Mesendoderm (in vitro differentiated cells): ENCODE measurements at places on chromosomes 3 and 15.
A peak's percentile ranks its signal among the peaks of the same experiment; 100 is the strongest.

DNA sequence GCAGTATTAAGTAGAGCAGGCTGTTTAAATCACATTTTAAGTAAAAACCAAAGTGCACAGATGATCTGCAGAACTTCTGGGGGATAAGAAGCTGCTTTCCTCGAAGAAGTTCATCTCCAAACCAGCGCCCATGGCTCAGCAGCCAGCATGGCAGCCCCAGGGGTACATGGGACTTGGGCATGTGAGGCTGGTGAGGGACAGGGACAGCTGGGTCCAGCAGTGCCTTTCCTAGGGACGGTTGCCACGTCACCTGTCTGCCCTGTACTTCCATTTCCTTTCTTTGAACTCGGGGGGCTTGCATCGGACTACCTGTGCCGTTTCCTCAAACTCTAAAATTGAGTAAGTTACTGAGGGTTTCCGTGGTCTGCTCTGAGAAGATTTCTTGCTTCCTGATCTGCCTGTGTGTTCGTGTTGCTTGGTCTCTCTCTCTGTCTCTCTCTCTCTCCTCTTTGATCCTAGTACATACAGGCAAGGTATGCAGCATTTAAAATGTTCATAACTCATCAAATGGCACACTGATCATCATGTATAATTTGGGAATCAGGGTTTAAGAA is 67.6 kb downstream of the IGF1R start:
- no peaks in the 10 kb centered on the region for H3K27me3 ChIP-seq
- no peaks in the 10 kb centered on the region for H3K36me3 ChIP-seq
- H3K4me1 ChIP-seq: peaks cover 16% of the 10 kb centered on the region

DNA sequence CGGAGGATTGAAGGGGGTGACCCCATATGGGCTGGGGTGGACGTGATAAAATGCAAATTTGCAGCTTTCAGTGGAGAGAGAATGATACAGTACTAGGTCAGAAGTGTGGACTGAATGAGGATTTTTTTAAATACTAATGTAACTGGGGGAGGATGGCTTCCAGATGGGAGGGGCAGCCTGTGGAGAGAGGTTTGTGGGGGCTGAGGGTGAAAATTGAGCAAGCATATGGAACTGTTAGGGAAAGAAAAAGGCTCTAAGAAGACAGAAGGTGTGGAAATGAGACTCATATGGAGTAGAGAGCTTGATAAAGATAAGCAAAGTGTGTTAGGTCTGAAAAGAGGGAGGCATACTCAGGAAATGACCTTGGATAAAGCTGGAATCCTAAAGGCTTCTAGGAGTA is 926.4 kb downstream of the IGSF11 start:
- no peak overlapping the region for H3K27ac ChIP-seq
- no peak for DNase-seq
- no peaks in the 10 kb centered on the region for H3K4me1 ChIP-seq
- no peak overlapping the region for H3K4me3 ChIP-seq
- H3K27me3 ChIP-seq: no peaks in the 10 kb centered on the region

DNA sequence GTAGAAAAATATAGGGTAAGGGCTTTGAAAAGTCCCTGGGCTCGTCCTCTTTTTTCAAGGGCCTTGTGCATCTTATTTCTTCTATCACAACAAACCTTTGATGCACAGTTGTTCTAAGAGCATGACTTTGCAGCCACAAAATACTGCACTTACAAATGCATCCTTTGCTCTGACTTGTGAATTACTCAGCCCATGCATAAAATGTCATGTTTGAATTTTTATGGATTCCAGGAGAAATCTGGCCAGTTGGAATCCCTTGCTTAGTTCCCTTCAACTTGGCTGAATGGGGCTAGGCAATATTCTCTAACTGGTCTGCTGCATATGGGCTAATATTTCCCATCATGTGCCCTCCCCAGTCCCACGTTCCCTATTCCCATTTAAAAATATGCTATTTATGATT is 523.9 kb upstream of the RGMA start:
- H3K4me1 ChIP-seq: no peaks in the 10 kb centered on the region
- no peak for DNase-seq
- H3K36me3 ChIP-seq: no peaks in the 10 kb centered on the region
- H3K27me3 ChIP-seq: no peaks in the 10 kb centered on the region
- no peak overlapping the region for H3K27ac ChIP-seq

DNA sequence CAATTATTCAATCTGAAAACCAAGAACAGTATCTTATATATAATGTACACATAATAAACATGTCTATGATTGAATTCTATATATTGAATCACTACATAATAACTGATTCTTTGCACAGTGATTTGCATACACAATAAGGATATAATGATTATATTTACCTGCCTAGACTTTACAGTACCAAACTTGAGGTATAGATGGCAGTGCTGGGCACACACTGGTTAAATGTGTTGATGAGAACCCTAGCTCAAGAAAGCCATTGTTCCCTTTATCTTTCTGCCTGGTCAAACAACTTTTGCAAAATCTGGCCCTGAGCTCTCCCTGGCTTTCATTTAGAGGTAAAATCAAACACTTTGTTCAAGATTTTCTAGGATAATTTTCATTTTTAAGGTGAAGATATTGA is 697.7 kb downstream of the TUSC7 start:
- no peaks in the 10 kb centered on the region for H3K27me3 ChIP-seq
- peak; percentile 57 for DNase-seq
- H3K27ac ChIP-seq: no peak overlapping the region
- no peak overlapping the region for H3K4me3 ChIP-seq
- H3K36me3 ChIP-seq: no peaks in the 10 kb centered on the region

- H3K4me3 ChIP-seq: no peak overlapping the region
- DNase-seq: no peak
- H3K27me3 ChIP-seq: no peaks in the 10 kb centered on the region
- no peak overlapping the region for H3K27ac ChIP-seq
- H3K4me1 ChIP-seq: no peaks in the 10 kb centered on the region
These were observed 275.0 kb downstream of the ZBTB20 start for GRCh38 chr3:114872050-114872449.

- no peak overlapping the region for H3K4me3 ChIP-seq
- no peaks in the 10 kb centered on the region for H3K27me3 ChIP-seq
- H3K36me3 ChIP-seq: peaks cover 2% of the 10 kb centered on the region
- peak; percentile 41 for DNase-seq
- no peaks in the 10 kb centered on the region for H3K4me1 ChIP-seq
- H3K27ac ChIP-seq: no peak overlapping the region
These were observed 92.7 kb upstream of the OCA2 start for GRCh38 chr15:28191832-28192231.

DNA sequence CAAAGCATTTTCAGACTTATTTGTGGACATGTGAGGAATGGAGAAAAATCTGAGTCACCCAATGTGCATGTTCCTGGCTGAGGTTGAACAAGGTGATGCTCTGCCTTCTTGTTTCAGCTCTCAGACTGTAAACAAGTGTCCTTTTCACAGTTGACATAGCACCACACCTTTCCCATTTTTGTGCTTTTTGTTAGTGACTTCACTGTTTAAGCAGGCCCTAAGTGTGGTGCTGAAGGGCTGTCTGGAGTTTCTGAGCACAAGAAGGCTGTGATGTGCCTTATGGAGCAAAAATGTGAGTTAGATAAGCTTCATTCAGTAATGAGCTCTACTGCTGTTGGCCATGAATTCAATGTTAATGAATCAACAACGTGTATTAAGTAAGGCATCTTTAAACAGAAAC is 20.4 kb downstream of the ABI3BP start:
- no peaks in the 10 kb centered on the region for H3K4me1 ChIP-seq
- H3K4me3 ChIP-seq: no peak overlapping the region
- no peaks in the 10 kb centered on the region for H3K36me3 ChIP-seq
- DNase-seq: no peak

GRCh38 chr15:66786708-66787488 is 84.9 kb downstream of the SMAD6 start:
- H3K4me1 ChIP-seq: no peaks in the 10 kb centered on the region
- peaks cover 1% of the 10 kb centered on the region for H3K36me3 ChIP-seq
- no peaks in the 10 kb centered on the region for H3K27me3 ChIP-seq
- no peak overlapping the region for H3K4me3 ChIP-seq

DNA sequence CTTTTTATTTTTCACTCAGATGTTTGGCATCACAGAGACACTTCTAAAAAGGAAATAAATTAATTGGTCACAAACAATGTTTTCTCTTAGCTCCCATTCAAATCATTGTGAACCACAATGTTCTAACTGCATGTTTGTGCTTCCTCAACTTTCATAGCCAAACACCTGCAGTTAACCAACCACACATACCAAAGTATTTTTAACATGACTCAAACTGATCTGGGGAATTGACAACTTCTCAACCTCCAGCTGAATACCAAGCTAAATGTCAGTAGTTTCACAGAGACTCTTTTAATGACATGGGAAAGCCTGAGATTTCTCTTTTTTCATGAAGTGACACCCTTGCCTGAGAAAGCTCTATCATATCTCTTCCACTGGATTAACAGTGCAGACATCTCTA is 217.9 kb upstream of the MME start:
- H3K4me1 ChIP-seq: no peaks in the 10 kb centered on the region
- DNase-seq: peak; percentile 14
- no peak overlapping the region for H3K27ac ChIP-seq
- no peaks in the 10 kb centered on the region for H3K36me3 ChIP-seq

GRCh38 chr3:152879790-152880174 is 44.9 kb downstream of the P2RY1 start:
- no peaks in the 10 kb centered on the region for H3K4me1 ChIP-seq
- no peak overlapping the region for H3K27ac ChIP-seq
- DNase-seq: no peak
- no peak overlapping the region for H3K4me3 ChIP-seq
- H3K36me3 ChIP-seq: no peaks in the 10 kb centered on the region
- H3K27me3 ChIP-seq: no peaks in the 10 kb centered on the region

DNA sequence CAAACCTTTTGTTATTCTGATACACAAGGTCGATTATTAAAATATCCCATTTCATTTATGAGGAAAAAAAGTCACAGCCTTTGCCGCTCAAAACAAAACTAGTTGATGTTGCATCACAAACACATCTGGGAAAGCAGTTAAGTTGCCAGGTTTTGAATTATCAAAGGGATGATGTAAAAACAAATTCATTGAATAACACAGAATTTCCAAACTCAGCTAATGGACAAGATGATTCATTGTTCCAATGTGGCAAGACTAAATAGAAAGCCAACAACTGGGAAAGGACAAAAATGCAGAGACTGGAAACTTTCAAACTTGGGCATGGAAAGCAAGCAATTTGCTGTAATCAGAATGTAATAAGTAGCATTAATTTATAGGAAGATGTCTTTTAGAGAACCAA is 610.0 kb upstream of the ZNF385D start:
- no peak overlapping the region for H3K4me3 ChIP-seq
- no peaks in the 10 kb centered on the region for H3K4me1 ChIP-seq
- H3K27me3 ChIP-seq: no peaks in the 10 kb centered on the region
- H3K36me3 ChIP-seq: no peaks in the 10 kb centered on the region
- no peak for DNase-seq
- no peak overlapping the region for H3K27ac ChIP-seq

GRCh38 chr15:52733088-52733487 is 53.9 kb upstream of the ATOSA start:
- H3K36me3 ChIP-seq: no peaks in the 10 kb centered on the region
- no peak overlapping the region for H3K4me3 ChIP-seq
- no peak overlapping the region for H3K27ac ChIP-seq
- no peaks in the 10 kb centered on the region for H3K4me1 ChIP-seq

GRCh38 chr15:90873998-90874605 is 5.7 kb downstream of the FURIN start:
- peak; percentile 55 for DNase-seq
- H3K4me1 ChIP-seq: peaks cover 22% of the 10 kb centered on the region
- peaks cover 3% of the 10 kb centered on the region for H3K36me3 ChIP-seq
- no peaks in the 10 kb centered on the region for H3K27me3 ChIP-seq

GRCh38 chr3:4928277-4928789 is 50.9 kb upstream of the BHLHE40 start:
- H3K36me3 ChIP-seq: no peaks in the 10 kb centered on the region
- H3K4me3 ChIP-seq: no peak overlapping the region
- no peaks in the 10 kb centered on the region for H3K4me1 ChIP-seq

- H3K4me3 ChIP-seq: no peak overlapping the region
- H3K27ac ChIP-seq: no peak overlapping the region
- H3K4me1 ChIP-seq: no peaks in the 10 kb centered on the region
- no peaks in the 10 kb centered on the region for H3K27me3 ChIP-seq
- H3K36me3 ChIP-seq: no peaks in the 10 kb centered on the region
These were observed 441.7 kb downstream of the TBL1XR1 start for GRCh38 chr3:176755552-176755951.

- H3K36me3 ChIP-seq: no peaks in the 10 kb centered on the region
- no peaks in the 10 kb centered on the region for H3K4me1 ChIP-seq
- H3K4me3 ChIP-seq: no peak overlapping the region
These were observed 169.7 kb upstream of the BFSP2 start for GRCh38 chr3:133230195-133230594.

- H3K4me1 ChIP-seq: no peaks in the 10 kb centered on the region
- no peak for DNase-seq
- H3K27me3 ChIP-seq: no peaks in the 10 kb centered on the region
- no peak overlapping the region for H3K27ac ChIP-seq
These were observed 158.6 kb downstream of the THSD4 start for GRCh38 chr15:71273731-71274447.

DNA sequence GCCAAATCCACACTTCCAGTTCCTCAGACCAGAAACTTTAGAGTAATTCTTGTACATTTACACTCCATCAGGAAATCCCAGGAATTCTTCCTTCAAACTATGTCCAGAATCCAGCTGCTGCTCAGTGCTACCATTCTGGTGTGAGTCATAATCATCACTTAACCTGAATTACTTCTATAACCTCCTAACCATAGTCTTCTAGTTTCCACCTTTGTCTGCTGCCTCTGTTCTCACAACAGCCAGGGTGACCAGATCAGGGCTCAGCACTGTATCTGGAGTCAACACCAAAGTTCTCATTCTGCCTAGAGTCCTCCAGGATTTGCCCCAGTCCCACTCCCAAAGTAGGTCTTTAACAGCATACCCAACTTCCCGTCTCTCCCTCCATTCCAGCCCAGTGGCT is 3.4 kb downstream of the CLDND1 start:
- no peaks in the 10 kb centered on the region for H3K27me3 ChIP-seq
- no peaks in the 10 kb centered on the region for H3K4me1 ChIP-seq
- H3K4me3 ChIP-seq: no peak overlapping the region
- no peak overlapping the region for H3K27ac ChIP-seq

GRCh38 chr3:195150181-195151118 is 120.5 kb downstream of the XXYLT1 start:
- DNase-seq: peak; percentile 93
- H3K4me1 ChIP-seq: peaks cover 24% of the 10 kb centered on the region
- no peaks in the 10 kb centered on the region for H3K36me3 ChIP-seq
- H3K27ac ChIP-seq: peak overlapping the region; percentile 81
- no peak overlapping the region for H3K4me3 ChIP-seq
- H3K27me3 ChIP-seq: no peaks in the 10 kb centered on the region

DNA sequence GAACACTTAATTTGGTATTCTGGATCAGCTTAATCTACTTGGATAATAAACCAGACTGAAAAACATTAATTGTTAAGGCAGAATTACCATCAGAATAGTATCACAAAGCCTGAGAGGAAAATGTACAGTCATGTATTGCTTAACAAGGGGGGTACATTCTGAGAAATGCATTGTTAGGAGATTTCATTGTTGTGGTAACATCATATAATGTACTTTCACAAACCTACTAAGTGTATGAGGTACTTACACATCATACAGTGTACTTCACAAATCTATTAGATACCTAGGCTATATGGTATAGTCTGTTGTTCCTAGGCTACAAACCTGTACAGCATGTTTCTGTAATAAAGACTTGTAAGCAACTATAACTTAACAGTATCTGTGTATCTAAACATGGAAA is 68.2 kb downstream of the NBEAL2 start:
- no peak overlapping the region for H3K27ac ChIP-seq
- no peak for DNase-seq
- H3K27me3 ChIP-seq: no peaks in the 10 kb centered on the region
- no peak overlapping the region for H3K4me3 ChIP-seq
- H3K36me3 ChIP-seq: no peaks in the 10 kb centered on the region
